Right lung (tissue), 10 donors: ENCODE measurements at places on chromosomes 6 and 20. TPM values are rescaled to one million over a fixed set of nuclear protein-coding genes. Genes with fewer than 3 reads are reported as not detected.
A peak's percentile ranks its signal among the peaks of the same experiment; 100 is the strongest.

IRF4 gene
- polyA plus RNA-seq, result 0.19 TPM

KIZ gene
- 20.8 TPM for polyA plus RNA-seq

SIRPA gene
- 12.2 TPM for polyA plus RNA-seq

EDN1 gene
- polyA plus RNA-seq, result 41.0 TPM

BPIFB2 gene
- polyA plus RNA-seq, result not detected

ID4 gene
- polyA plus RNA-seq, result 41.5 TPM

PI16 gene
- polyA plus RNA-seq, result 1.2 TPM

ANKRD66 gene
- polyA plus RNA-seq, result 3.4 TPM

REM1 gene
- 5.2 TPM for polyA plus RNA-seq

LY6G5B gene
- polyA plus RNA-seq, result 29.7 TPM

SMOC2 gene
- 10.6 TPM for polyA plus RNA-seq

DNA sequence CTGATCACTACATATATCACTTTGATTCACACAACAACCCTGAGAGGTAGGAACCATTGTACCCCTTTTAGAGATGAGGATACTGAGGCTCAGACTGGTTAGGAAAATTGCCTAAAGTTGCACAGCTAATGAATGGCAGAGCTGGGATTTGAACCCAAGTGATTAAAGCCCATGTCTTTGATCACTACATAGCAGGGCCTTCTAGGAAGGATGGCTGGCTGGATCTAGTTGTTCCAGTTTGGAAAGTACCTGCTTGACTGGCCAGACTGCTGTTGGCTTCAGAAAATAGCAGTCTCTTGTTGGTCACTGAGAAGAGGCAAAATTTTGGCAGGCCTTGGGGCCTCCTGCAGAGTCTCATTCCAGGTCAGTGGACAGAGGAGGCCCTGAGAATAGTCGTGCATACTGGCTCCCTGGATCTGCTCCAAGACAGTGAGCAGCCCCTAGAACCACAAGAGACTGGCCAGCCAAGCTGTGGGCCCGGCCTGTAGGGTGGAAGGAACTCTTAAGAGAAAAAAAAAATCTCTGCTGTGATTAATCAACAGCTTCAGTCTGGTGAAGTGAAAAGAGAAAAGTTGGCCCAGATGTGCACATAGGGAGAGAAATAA, 17.5 kb downstream of the PPARD start:
- no peak for DNase-seq

DNA sequence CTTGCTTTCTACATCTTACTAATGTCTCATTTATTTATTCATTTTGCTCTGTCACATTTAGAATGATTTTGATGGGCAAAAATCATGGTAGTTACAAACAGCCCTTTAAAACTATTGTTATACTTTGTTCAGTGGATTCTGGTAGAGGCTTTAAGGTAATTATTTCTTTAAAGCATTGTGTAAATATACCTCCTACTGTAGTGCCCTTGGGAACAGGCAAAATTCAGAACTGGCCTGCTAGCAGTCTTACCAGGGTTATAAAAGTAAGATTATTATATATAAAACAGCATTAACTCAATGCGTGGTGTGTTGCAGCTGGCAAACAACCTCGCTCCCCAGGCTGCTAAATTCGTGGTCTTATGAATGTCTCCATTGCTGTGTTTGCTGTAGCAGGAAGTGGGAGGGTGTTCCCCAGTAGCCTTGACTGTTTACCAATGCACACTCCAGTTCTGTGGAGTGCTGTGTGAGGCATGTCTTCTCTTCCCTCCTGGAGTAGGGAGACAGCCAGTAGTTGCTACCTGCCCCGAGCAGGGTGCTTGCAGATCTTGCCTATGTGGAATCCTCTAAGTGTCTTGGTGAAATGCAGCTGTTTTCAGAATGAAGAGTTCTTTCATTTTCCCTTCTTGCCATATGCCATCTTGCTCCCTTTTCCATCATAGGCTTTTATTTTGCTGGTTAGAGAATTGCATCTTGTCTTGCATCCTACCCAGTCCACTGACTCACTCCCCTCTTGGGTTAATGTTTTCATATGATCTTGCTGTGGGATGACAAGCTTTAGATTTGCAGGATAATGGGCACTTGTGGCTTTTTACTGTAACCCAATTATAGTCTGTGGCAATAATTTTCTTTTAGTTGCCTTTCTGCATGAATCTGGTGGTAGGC, 45.3 kb downstream of the IGF2R start:
- DNase-seq, result no peak

DNA sequence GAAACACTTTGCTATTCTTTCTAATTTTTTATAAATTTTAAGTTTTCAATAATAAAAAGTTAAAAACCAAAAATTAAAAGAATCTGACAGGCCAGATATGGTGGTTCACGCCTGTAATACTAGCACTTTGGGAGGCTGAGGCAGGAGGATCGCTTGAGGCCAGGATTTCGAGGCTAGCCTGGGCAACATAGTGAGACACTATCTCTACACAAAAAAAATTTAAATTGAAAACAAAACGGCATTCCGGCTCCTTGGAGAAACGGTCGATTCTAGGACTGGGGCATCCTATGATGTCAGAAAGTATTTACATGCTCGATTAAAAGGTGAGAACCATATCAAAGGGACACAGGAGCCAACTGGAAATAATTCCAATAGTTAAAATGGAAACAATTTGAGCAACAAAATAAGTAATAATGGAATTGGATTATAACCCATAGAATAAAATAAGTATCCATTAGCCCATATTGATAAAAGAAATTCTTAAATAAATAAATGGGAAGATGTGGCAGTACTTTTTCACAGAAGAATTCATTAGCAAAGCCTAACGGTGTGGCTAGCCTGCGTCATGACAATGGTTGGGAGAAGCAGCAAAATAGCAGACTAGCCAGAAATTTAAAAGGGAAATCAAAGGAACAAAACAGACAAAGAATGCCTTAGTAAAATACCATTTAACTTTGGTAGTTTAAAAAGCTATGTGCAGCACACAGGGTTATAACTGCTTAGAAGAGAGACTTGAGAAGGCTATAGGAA, 21.3 kb downstream of the HLA-E start:
- no peak for DNase-seq

GRCh38 chr20:38205001-38205400, 39.9 kb upstream of the TGM2 start:
- peak; percentile 42 for DNase-seq

DNA sequence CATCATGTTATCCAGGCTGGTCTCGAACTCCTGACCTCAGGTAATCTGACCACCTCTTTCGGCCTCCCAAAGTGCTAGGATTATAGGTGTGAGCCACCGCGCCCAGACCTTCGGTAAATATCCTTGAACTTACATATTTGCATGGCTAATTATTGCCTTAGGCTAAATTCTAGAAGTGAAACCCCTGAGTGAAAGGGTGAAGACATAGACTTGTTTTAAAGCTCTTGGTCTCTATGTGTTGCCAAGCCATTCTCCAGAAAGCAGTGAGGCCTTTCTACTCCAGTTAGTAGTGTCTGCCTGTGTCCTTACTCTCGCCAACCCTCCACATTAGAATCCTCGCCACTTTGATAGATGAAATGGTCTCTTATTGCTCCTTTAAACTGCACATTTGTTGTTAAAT, 2.6 kb upstream of the NOTCH4 start:
- DNase-seq, result no peak

DNA sequence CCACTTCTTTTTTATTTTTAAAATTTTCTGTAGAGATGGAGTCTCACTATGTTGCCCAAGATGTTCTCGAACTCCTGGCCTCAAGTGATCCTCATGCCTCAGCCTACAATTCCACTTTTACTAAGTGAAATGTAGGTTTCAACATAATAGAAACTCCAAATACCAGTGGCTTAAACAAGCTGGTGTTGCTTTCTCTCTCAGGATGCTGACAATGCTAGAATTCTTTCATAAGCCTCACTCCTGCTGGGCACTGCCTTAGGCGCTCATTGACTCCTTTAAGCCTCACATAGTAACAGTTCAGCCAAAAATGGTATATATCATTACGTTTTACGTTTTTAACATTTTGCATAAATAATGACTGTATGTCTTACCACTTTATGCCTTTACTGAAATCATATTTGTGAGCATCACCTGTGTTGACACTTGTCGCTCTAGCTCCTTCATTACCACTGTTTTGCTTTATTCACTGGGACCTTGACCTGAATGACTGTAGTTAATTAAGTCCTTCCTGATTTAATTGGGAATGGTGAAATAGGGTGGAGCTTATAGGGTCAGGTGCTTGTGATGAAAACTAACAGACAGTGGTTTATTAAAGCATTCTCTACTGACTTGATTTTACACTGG, 3.9 kb upstream of the CST9 start:
- DNase-seq, result no peak

- DNase-seq, result no peak
Observed at GRCh38 chr6:7041511-7042026, 66.2 kb upstream of the RREB1 start.

DNA sequence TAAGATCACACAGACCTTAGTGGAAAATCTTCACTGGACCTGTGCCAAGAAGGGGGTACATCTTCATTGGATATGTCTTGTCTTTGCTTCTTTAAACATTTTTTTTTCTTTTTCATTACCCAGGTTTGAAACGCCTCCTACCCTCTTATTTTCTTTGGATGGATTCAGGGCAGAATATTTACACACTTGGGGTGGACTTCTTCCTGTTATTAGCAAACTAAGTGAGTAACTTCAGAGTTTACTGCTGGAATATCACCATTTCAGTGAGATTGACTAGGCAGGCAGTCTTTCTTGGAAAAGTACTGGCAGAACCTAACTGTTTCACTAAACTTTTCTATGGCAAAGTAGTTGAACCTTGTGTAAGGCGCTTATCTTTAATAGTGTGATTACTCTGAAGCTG, 47.0 kb downstream of the ENPP1 start:
- no peak for DNase-seq

- DNase-seq, result no peak
Observed at GRCh38 chr6:162497389-162497788, 230.2 kb downstream of the PRKN start.
